Fibroblast of skin of scalp (primary cell): ENCODE measurements at places on chromosomes 4 and X.

GRCh38 chr4:159051245-159052071 is 51.4 kb upstream of the RAPGEF2 start:
- DNase-seq, result no peak

DNA sequence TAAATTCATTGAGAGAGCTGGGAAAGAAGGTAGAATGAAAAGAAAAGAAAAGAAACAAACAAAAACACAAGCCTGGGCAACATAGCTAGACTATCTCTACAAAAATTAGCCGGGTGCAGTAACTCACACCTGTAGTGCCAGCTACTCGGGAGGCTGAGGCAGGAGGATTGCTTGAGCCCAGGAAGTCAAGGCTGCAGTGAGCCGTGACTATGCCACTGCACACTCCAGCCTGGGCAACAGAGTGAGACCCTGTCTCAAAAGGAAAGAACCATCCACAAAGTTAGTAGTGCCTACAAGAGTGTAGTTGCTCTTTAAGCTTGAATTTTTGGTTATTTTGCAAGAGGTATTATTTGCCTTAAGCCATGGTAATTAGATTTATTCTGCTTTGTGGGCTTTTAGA is 157.7 kb downstream of the CBR4 start:
- no peak for DNase-seq

DNA sequence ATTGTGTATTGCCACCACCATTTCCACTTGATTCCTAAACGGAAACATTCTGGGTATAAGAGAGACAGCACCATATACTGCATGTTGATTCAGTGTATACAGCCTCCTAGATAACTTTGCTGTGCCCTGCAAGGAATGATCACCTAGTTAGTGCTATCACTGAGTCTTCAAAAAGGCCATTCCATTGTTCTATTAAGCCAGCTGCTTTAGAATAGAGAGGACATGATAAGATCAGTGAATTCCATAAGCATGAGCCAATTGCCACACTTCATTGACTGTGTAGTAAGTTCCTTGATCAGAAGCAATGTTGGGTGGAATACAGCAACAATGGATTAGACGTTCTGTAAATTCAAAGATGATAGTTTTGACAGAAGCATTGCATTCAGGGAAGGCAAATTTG is 1047.3 kb downstream of the PCDH18 start:
- DNase-seq, result no peak

GRCh38 chrX:96729053-96729452 is 44.4 kb downstream of the DIAPH2 start:
- DNase-seq, result no peak

GRCh38 chr4:66279084-66279483 is 608.8 kb upstream of the EPHA5 start:
- no peak for DNase-seq

GRCh38 chr4:104719539-104720230 is 225.0 kb upstream of the CXXC4 start:
- no peak for DNase-seq

DNA sequence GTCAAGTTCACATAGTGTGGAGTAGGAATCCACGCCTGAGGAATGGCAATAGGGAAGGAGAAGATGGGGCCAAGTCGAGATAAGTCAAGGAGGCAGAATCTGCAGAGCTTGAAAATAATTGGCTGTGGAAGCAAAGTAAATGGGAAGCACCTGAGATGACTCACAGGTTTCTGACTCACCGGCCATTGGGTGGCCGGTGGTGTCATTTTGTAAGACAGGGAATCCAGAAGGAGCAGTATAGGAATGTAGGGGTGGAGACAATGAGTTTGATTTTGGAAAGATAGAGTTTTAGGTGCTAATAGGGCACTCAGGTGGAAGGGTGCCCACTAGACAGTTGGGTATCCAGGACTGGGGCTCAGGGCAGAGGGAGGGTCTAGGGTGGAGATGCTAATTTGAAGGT is 201.0 kb upstream of the MAMLD1 start:
- no peak for DNase-seq

- DNase-seq, result no peak
These were observed 101.9 kb upstream of the SLC7A11 start for GRCh38 chr4:138344054-138344453.

DNA sequence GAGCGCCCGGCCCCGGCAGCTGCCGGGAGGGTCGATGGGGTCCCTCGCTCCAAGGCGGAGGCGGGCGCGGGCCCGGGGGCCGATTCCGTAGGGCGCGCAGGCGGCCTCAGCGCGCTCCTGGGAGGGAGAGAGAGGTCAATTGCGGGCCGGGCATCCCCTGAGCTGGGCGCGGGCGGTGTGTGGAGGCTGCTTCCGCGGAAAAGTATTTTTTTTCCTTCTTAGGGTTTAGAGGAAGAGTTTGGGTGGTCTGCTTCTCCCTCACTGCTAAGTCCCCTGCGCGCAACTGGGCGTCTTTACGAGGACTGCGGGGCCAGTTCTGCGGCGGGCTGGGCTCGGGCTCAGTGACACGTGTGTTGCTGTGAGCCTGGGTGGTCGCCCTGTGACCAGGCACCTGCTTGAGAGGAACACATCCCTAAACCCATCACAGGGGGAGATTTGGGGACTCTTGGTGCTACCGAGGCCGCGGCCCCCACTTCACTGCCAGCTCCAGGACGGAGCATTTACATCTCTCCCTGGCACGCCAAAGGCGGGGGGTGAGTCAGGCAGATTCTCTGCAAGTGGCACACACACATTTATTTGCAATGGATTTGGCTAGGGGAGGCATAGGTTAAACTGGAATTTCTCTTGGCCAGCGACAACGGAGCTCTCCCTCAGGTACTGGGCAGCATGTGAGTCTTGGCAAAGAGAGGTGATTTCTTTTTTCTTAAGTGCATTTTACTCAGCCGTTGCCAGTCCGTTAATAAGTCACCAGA is 151.2 kb upstream of the SLC4A4 start:
- peak; percentile 40 for DNase-seq

GRCh38 chr4:122681568-122681967 is 50.9 kb upstream of the BBS12 start:
- DNase-seq, result no peak

- no peak for DNase-seq
These were observed 4.6 kb downstream of the HMX1 start for GRCh38 chr4:8866828-8867623.

- no peak for DNase-seq
These were observed 576.5 kb downstream of the MID1IP1 start for GRCh38 chrX:39377773-39378172.

- DNase-seq, result no peak
These were observed 66.1 kb downstream of the KIT start for GRCh38 chr4:54723820-54724219.

DNA sequence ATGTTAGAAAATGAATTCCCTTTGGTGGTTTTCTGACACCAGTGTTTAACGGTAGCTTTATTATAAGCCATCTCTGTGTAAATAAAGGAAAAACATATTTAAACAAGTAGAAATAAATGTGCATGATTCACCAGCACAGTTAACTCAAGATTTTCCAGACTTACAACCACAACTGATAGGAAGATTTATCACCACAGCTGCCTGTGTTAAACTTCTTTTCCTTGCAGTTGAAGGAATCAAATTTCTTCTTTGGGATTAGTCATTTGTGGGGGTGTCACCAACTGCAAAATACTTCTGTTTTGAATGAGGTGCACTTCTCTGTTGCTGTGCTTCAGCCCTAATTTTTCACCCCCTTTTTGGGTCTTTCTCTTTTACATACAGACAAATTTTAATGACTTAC is 128.1 kb upstream of the STK26 start:
- no peak for DNase-seq

GRCh38 chrX:17629519-17629918 is 107.8 kb upstream of the SCML1 start:
- no peak for DNase-seq

GRCh38 chr4:123116412-123116811 is 194.0 kb upstream of the NUDT6 start:
- no peak for DNase-seq

- DNase-seq, result no peak
These were observed 3.4 kb downstream of the SMR3A start for GRCh38 chr4:70364002-70364401.

DNA sequence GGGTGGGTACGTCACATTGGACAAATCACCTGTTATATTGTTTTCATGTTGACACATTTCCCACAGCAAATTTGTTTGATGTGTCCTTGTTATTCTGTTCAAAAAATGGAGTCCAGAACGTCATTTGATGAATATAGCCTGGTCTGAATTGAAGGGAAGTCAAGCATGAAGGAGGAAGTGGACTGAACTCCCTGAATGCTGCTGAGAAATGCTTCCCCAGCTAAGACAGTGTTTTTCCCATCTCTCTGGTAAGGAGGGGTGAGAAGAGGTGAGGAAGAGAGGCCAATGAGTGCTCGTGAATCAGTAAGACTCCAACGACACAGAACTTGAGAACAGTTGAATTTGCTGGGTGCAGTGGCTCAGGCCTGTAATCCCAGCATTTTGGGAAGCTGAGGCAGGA is 127.4 kb downstream of the RBM47 start:
- DNase-seq, result no peak

- no peak for DNase-seq
These were observed 129.4 kb downstream of the SLC4A4 start for GRCh38 chr4:71468116-71468710.

GRCh38 chrX:54786967-54787366 is 11.1 kb downstream of the ITIH6 start:
- no peak for DNase-seq

GRCh38 chrX:18748499-18748898 is 41.1 kb downstream of the PPEF1 start:
- DNase-seq, result no peak

DNA sequence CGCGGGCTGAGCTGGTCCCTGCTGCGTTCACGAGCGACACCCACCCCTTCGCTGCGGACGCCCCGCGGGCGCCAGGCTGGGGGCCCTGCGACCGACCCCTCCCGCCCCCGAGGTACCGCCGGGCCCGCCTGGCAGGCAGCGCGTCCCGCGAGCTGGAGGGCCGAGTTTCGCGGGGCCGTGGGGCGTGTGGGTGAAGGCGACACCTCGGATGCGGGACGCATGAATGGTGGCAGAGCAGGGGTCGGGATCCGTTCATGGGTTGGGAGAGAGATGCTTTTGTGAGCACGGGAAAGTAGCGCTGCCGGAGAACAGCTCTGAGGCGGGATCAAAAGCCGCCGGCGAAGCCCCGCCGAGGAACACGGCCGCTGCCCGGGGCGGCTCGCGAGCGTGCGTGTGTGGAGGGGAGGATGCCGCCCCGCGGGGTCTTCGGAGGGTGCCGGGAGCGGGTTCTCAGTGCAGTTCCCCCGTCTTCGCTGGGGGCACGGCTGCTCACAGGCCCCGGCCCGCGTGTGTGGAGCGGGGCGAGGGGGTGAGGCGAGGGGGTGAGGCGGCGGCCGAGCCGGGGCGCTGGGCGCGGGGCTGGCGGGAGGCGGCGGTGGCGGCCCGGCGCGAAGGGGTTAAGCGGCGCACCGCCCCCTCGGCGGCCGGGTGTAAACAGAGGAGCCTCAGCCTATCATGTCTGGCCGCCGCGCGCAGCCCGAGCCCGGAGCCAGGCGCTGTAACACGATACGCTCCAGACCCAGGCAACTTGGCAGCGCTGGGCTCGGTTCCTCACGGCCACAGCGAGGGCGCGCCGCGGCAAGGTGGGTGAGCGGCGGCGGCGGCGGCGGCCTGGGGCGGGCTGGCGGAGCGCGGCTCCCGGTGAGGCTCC is 205.3 kb downstream of the TENM3 start:
- DNase-seq, result peak; percentile 92

- DNase-seq, result no peak
These were observed 1.7 kb upstream of the UBA1 start for GRCh38 chrX:47191806-47192401.

DNA sequence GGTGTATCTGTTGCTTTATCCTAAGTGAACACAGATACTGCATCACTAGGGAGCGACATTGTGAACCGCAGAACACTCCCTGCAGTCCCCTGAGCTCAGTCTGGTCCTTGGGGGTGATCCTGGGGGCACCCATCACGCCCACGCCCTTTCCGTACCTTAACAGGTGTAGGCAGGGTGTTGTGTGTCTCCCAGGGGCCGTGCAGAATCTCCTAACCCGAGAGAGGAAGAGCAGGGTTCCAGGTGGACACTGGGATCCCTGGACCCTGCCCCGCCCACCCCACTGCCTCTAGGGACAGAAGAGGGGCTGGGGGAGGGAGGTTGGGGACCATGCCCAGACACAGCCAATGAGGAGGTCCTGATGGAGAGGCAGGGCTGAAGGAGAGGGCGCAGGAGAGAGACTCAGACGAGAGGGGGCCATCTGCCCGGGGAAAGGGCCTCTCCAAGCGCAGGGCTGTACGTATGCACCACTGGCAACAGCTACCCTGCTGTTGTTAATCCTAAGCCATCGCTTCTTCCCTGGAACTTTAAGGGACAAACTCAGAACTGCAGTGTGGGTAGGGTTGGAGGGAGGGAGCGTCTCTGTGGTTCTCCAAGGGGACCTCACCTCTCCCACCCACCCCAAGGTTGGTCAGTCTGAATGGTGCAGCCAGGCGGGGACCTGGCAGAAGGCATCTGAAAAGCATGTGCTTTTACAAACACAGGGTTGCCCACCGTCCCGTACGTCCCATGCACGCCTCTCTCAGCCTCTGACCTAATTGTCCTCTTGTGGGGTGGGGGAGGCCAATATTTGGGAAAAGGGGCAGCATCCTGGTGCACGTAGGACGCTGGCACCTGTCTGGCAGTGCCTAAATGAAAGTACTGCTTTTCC is 2.5 kb downstream of the P2RY8 start:
- no peak for DNase-seq

DNA sequence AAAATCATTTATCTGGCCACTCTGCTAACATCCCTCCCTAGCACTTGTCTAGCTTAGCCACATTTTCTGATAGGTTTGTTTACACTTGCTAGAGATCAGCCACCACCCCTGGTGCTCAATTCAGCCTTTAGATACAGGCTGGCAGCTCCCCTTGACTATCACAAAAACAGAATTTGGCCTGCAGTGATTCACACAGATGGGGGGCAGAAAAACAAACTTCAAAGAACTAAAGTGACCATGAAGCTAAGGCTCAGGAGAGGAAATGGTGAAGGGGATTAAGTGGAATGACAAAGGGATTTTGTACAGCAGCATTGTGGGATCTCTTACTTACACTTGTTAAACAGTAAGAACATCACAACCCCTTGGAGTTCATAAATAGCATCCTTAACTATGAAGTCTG is 1718.0 kb upstream of the PCDH7 start:
- no peak for DNase-seq

GRCh38 chrX:20969565-20969964 is 404.7 kb upstream of the CNKSR2 start:
- DNase-seq, result peak; percentile 22

GRCh38 chr4:60201052-60201673 is 999.0 kb upstream of the ADGRL3 start:
- peak; percentile 54 for DNase-seq

- no peak for DNase-seq
These were observed 327.0 kb upstream of the DKK2 start for GRCh38 chr4:107363125-107363524.

DNA sequence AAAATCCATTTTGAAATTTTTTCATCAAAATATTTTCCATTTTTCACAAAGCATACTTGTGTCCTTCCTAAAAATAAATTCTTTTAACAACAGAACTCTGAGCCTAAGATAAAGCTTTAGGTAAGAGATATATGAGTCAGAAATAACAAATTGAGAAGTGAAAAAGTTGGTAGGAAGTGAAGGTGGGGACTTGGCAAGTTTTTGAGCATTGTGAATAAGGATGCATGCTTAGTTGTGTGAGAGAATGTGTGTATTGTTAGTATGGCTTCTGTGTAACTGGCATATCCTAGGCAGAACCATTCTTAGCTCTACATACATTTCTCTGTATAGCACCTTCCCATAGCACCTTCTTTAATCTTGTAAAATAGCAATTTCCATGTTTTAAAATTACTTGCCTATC is 6.8 kb downstream of the ASB5 start:
- no peak for DNase-seq
